Left renal cortex interstitium (tissue), 4 donors: ENCODE measurements at places on chromosomes 12 and 14. TPM values are rescaled to one million over a fixed set of nuclear protein-coding genes. Genes with fewer than 3 reads are reported as not detected.

DNA sequence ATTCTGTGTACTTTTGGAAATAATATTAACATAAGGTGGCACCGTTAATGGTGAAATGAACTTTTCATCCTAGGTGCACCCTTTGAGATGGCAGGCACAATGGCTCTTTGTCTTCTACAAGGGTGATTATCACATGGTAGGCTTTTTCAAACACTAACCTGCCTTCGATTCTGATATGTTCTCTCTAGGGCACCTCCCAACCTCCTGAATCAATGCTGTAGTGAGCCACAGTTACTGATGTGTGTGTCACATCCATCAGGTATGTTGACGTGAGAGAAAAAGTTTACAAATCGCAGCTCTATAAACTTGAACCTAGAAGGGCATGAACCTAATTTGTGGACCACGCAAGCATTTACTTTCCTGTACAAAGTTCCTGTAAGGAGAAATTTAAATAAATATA is 25.4 kb downstream of the PDE3A start:
- DNase-seq, result no peak

GRCh38 chr12:46892034-46892705 is 66.4 kb upstream of the SLC38A4 start:
- DNase-seq, result no peak

DNA sequence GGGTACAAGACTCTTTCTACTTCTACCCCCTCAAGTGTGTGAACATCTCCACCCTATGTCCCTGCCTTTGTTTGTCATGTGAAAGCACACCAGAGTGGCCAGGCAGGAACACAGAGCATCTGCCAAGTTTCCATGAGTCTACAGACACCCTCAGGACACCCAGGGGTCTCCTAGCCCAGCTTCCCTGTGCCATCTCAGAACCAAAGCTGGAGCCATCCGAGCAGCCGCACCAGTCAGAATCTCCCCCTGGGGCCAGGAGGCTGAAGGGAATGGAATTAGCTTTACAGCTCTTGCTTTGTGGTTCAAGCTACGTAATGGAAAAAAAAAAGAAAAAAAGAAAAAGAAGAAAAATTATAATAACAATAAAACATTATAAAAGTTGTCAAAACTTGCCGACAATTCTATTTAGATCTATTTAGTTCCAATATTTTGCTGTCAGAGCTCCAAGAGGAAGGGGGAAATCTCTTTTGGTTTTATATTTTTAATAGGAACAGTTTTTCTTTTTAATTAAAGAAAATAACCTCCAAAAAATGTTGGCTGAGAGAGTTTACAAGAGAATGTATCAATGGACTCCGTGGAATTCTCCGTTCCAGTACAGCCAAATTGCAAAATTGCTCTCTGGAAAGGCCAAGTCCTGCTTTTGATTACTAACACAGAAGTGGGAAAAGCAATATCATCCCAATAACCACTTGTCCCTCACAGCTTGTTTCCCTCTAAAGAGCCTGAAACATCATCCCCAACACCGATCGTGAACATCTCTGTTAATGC is 37.1 kb downstream of the TBX5 start:
- no peak for DNase-seq

DNA sequence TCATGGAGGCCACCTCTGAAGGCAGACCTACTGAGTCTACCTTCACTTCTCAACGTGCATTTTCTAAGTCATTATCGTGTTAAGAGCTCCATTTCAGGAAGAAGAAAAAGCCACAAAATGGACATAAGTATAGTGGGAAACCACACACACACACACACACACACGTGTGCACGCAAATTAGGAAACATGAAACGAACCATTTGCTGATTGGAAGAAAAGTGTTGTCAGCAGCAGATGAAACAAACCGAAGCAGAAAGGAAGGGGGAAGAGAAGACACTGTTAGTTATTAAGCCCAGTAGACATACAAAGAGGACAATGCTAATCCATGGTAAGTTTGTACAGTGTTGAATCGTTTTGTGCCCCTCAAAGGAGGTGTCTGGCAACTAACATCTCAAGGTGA is 9.9 kb upstream of the VPS33A start:
- no peak for DNase-seq

GRCh38 chr12:132324173-132324572 is 5.2 kb downstream of the GALNT9 start:
- DNase-seq, result no peak

DNA sequence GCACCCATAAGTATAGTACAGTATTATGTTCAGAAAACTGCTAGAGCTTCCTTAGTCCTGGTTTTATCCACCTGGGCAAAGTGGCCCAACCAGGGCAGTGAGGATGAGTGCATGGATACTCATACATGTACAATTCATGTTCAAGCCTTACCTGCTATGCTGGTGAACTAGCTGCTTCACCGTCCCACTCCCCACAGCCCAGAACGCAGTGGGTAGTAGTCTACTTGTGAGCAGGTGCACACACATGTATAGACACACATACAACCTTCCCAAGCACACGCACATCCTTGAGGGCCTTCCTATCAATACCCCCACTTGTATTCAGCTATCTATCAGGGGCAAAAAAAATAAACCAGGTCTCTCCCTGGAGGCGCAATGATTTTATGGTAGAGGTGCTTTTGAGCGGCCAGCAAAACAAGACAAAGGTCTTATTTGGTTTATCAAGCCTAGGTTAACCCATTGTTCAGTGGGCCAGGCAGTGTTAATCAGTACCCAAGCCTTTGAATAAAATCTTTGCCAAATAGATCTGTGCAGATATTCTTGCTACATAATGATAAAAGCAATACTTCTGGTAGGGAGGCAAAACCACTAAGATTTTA is 69.8 kb downstream of the ZFP36L1 start:
- no peak for DNase-seq

GRCh38 chr14:41925409-41925808 is 318.7 kb downstream of the LRFN5 start:
- no peak for DNase-seq

- no peak for DNase-seq
Observed at GRCh38 chr12:5318874-5319273, 113.0 kb upstream of the NTF3 start.

- DNase-seq, result no peak
Observed at GRCh38 chr12:120936197-120936596, 32.0 kb upstream of the SPPL3 start.

- DNase-seq, result no peak
Observed at GRCh38 chr14:62031504-62031903, 269.3 kb downstream of the SNAPC1 start.

GRCh38 chr14:105163040-105163742 is 5.4 kb downstream of the JAG2 start:
- DNase-seq, result no peak

Gene PRICKLE1
- 58.0 TPM for polyA plus RNA-seq

Gene ACOT6
- polyA plus RNA-seq, result 0.21 TPM

Gene KITLG
- polyA plus RNA-seq, result 33.6 TPM

Gene MIPOL1
- polyA plus RNA-seq, result 11.3 TPM

Gene KCNJ8
- 16.9 TPM for polyA plus RNA-seq

Gene GPRC5D
- 0.72 TPM for polyA plus RNA-seq

Gene BCL11B
- polyA plus RNA-seq, result 2.8 TPM
